ENCODE measurements at places on chromosomes 2 and 18. TPM values are rescaled to one million over a fixed set of nuclear protein-coding genes. Genes with fewer than 3 reads are reported as not detected.

Gene SPP2
- not detected for total RNA-seq

Gene CTNNA2
- not detected for total RNA-seq

Gene SERPINB4
- not detected for total RNA-seq

Gene CAVIN2
- 15.0 TPM for total RNA-seq

Gene ANKRD62
- not detected for total RNA-seq

Gene ABCB11
- not detected for total RNA-seq

Gene DNPEP
- total RNA-seq, result 42.7 TPM

Gene HOXD13
- not detected for total RNA-seq

Gene CFAP221
- total RNA-seq, result not detected

Gene RGPD3
- total RNA-seq, result 0.27 TPM

Gene FSIP2
- total RNA-seq, result 1.2 TPM

Gene DPP4
- 2.0 TPM for total RNA-seq

Gene DCDC2C
- total RNA-seq, result 6.6 TPM

Gene ATOH8
- total RNA-seq, result 78.4 TPM

Gene RNF152
- 30.5 TPM for total RNA-seq

Gene CCL20
- 12.1 TPM for total RNA-seq

Gene PROKR1
- not detected for total RNA-seq

Gene LRATD1
- 4.1 TPM for total RNA-seq

Gene PDCD1
- 0.92 TPM for total RNA-seq

Gene C2orf81
- total RNA-seq, result 1.9 TPM

Gene TXNDC2
- 0.35 TPM for total RNA-seq

Gene PLGLB2
- 4.9 TPM for total RNA-seq

Gene SDC1
- 9.6 TPM for total RNA-seq

Gene TANC1
- total RNA-seq, result 70.1 TPM

Gene KCNF1
- not detected for total RNA-seq

Gene RESP18
- not detected for total RNA-seq

Gene MGAT4A
- 80.8 TPM for total RNA-seq

Gene TBR1
- not detected for total RNA-seq

Gene MAL
- not detected for total RNA-seq

Gene IL36B
- total RNA-seq, result not detected

Gene ANKRD23
- 6.0 TPM for total RNA-seq

Gene GPAT2
- 6.9 TPM for total RNA-seq

Gene ADD2
- 1.6 TPM for total RNA-seq

Gene LMAN1
- total RNA-seq, result 72.5 TPM

Gene TMEM247
- not detected for total RNA-seq

Gene DNAJC5G
- total RNA-seq, result not detected

Gene DSC1
- 0.41 TPM for total RNA-seq

Gene ASTL
- total RNA-seq, result not detected

Gene OR6B2
- not detected for total RNA-seq

Gene ATAD2B
- 80.7 TPM for total RNA-seq

Gene AMMECR1L
- total RNA-seq, result 6.6 TPM

Gene ATRAID
- total RNA-seq, result 174 TPM

Gene GTF2A1L
- total RNA-seq, result 1.6 TPM

Gene FKBP7
- 21.8 TPM for total RNA-seq

Gene CRYGC
- not detected for total RNA-seq

Gene HOXD3
- 1.2 TPM for total RNA-seq

Gene ACVR1C
- 0.41 TPM for total RNA-seq

Gene PKP4
- total RNA-seq, result 28.0 TPM

Gene IFIH1
- 16.6 TPM for total RNA-seq

Gene DSC3
- total RNA-seq, result 12.9 TPM

Gene PEX13
- 47.8 TPM for total RNA-seq

Gene LIMS2
- total RNA-seq, result 246 TPM

Gene ERFE
- 1.5 TPM for total RNA-seq

Gene UGT1A6
- total RNA-seq, result not detected

Gene EML6
- 0.81 TPM for total RNA-seq

Gene OTX1
- not detected for total RNA-seq

Gene DSG2
- total RNA-seq, result 2.8 TPM

Gene OTOS
- total RNA-seq, result not detected

Gene GAL3ST2
- total RNA-seq, result 0.49 TPM

Gene UGT1A3
- not detected for total RNA-seq
